D341Med (cell line): ENCODE measurements at places on chromosomes 13 and 19.

- DNase-seq: peak; percentile 9
Observed at GRCh38 chr13:113845723-113846635, 17.9 kb downstream of the GAS6 start.

- no peak for DNase-seq
Observed at GRCh38 chr19:8575467-8575997, 1.7 kb downstream of the MYO1F start.

DNA sequence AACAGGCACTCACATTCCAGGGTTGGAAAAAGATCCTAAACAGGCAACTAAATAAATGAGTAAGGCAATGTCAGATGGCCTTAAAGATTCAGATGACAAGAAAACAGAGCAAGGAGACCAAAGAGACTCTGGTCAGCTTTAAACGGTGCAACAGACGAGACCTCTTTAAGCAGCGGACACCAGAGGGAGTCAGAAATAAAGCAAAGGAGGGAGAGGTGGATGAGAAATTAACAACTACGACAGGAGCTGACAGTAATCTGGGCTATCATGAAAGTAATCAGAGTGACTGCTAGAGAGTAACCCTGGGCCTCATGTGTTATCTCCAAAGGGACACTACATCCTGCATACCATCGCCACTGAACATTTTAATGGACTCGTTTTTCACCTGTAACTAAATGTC lies 1.1 kb downstream of the ZNF550 start:
- DNase-seq: peak; percentile 42

- no peak for DNase-seq
Observed at GRCh38 chr19:47582320-47582909, 9.5 kb upstream of the ZNF541 start.

DNA sequence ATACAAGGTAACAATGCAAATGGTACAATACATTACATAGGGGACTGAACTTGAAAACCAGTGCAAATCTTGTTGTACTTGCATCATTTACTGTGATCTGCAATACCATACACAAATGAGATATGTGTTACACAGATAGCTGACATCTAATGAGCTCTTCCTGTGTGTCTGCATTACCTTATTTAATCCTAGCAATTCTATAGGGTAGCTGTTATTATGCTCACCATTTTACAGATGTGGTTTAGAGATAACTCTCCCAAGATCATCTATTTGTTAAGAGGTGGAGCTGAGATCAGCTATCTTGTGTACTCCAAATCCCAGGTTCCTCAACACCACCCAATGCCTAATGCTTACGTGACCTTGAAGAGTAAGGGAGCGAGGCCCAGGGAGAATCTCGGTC lies 21.4 kb upstream of the SERP2 start:
- DNase-seq: no peak

DNA sequence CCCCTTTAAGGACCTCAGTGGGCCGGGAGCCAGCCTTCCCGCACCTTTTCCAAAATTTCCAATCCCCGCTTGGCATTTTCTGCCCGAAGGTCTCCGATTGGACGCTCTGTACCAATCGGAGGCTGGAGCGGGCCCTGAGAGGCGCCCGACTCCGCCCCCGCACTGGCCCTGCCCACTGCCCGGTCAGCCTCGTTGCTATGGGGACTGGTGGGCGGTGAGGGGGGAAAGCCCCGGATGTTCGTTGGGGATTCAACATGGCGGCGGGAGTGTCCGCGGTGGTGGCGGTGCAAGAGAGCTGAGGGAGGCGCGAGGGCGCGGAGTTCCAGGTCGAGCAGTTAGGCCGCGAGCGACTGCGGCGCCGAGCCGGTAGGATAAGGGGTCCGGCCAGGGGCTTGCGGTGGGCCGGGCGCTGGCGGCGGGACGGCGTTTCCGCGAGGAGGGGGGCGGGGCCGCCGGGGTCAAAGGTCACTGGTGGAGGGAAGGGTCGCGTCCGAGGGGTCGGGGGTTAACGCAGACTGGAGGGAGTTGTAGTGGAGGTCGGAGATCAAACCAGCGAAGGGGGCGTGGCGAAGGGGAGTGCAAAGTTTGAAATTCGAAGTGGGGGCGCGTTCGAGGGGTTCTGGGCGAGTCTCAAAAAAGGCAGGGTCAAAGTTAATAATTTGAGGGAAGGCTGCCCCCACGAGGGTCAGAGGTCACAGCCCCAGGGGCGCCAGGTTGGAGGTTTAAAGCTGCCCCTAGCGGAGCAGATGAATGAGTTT lies at the start of gene PAK4:
PAK4 (plus strand) TSS at position 233 of the 758 bp plus-strand sequence. CDS start 43,768 bp downstream, outside the sequence.
- DNase-seq: peak; percentile 99

DNA sequence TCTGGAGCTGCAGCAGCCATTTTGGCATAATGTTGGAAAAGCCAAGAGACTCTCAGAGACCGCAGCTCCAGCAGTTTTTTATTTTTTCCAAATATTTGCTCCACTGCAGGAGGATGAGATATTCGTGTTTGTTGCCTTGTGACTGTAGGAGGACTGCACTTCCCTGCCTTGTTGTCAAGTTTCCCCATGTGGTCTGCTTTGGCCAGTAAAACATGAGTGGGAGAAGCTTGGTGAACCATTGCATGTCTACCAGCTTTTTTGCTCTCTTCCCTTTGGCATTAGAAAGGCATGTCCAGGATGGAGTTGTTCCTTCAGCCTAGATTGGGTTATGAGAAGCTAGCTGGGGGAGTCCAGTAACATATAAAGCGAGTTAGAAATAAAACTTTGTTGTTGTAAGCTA lies 47.7 kb upstream of the ALOX5AP start:
- no peak for DNase-seq

GRCh38 chr13:80473695-80474094 lies 132.8 kb upstream of the SPRY2 start:
- no peak for DNase-seq

DNA sequence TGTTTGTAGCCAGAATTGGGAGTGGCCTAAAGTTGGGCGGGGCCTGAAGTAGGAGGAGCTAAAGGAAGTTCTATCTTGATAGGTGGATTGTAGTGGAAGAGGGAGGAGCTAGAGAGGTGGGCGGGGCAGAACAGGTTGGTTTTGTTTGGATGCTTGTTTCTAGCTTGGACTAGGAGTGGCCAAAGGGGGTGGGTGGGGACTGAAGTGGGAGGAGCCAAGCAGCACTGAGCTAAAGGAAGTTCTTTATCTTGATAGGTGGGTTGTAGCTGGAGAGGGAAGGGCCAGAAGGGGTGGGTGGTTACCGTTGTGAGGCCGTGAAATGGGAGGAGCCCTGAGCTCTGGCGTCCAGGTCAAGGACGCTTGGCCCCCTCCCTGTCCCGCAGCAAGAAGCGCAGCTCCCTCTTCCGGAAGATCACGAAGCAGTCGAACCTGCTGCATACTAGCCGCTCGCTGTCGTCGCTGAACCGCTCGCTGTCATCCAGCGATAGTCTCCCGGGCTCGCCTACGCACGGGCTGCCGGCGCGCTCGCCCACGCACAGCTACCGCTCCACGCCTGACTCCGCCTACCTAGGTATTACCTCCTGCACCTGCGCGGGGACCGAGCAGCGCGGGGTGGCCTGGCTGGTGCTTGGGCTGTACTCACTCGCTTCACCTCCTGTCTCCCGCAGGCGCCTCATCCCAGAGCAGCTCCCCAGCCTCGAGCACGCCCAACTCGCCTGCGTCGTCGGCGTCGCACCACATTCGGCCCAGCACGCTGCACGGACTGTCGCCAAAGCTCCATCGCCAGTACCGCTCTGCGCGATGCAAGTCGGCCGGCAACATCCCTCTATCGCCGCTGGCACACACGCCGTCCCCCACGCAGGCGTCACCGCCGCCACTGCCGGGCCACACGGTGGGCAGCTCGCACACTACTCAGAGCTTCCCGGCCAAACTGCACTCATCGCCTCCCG lies 8.0 kb downstream of the DNASE2 start:
- DNase-seq: peak; percentile 30

DNA sequence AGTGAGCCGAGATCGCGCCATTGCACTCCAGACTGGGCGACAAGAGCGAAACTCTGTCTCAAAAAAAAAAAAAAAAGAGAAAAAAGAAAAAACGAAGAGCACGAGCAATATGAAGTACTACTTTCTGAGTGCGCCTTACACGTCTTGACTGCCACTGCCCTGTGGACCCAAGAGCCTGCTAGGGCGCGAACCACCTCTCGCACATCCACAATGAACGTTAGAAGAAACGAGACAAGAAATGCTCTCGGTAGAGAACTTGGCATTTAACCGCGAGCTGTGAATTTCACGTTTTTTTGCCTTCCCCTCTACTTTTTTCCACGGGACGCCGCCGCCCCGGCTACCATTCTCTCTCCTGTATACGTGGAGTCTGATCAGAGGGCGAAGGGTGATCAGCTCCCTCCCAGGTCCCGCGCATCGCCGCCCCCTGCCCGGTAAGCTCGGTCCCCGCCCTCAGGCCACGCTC lies 454 bp downstream of the TIMM44 start:
- DNase-seq: no peak

GRCh38 chr13:96025283-96025682 lies 27.9 kb downstream of the UGGT2 start:
- no peak for DNase-seq

DNA sequence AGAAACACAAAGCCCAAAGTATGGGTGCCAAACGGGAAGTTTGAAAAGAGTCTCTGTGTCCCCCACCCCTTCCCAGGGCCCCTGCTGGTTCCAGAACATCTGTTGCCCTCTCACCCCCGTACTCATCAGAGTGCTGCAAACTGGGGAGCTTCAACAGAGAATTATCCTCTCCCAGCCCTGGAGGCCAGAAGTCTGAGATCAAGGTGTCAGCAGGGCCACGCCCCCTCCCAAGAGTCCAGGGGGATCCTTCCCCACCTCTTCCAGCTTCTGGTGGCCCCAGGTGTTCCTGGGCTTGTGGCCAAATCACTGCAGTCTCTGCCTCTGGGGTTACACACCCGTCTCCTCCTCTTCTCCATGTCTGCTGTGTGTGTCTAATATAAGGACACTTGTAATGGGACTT lies 183.4 kb downstream of the PTPRS start:
- DNase-seq: no peak
